ENCODE measurements at places on chromosomes 3 and 15.

DNA sequence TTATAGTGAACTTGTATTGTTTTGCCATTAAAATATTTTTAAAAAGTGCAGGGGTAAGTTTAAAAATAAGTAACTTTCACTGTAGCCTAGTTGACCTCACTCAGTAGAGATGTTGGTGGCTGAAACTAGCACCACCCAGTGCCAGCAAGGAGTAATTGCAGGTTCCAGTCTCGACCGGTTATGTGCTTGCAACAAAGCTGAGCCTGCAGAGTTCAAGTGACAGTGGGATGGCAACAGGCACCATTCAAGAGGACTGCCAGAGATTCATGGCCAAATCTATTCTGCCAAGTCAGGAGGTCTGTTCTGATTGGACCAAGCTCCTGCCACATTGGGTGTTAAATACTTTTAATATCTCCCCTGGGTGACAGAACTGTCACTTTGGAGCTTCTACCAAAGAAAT lies 2.7 kb downstream of the ADAMTS7 start:
- no peak for DNase-seq

DNA sequence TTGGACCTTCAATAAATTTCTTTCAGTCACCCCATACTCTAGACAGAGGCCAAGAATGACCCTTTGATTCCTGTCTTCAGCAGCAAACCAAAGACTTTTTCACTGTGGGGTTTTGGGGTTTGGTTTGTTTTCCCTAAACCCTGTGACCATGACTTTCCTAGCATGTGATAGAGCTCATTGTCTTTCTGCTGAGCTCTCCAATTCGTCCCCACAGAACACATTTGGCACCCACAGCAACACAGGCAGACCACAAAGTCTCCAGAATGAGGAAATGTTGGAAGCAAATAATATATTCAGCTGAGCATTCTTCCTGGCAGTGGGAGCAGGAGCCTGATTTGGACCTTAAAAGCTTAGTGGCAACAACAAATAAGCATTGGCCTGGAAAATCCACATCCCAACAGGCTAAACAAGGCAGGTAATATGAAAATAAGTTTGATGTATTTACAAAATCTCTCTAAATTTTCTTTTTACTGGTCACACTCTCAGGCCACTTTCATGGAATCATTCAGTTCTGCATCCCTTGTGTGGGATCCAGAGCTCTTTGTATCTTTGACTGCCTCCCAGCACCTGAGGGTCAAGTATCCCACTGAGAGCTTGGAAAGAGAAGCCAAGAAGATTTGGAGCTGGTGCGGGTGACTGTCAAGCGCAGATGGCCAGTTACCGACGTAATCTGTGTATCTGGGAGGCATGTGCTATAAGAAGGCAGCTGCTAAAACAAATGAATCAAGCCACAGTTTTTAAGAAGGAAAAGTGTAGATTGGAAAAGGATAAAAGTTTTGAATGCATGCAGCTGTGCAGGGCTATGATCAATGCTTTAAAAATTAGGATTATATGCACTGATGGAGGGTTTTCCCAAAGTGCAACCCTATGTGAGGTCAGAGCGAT lies 36.5 kb upstream of the CPB1 start:
- DNase-seq: no peak

DNA sequence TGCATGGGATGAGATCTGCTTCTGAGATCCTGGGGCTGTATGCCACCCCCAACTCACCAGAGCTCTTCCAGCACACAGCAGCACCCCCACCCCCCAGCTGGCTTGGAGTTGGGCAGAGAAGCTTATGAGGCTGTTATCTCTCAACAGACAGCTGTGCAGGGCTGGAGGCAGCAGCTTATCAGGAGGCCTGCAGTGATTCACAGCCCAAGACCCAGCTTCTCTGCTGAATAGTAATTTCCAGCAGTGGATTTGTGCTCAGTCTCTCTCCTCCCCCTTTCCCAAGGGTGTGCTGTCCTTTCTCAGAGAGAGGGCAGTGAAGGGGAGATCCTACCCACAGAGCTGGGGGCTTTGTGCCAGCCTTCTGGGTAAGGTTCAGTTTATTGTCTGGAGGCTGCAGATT lies 2.1 kb downstream of the RPP25 start:
- DNase-seq: no peak

GRCh38 chr15:57321973-57322601 lies 54.2 kb upstream of the CGNL1 start:
- DNase-seq: no peak

DNA sequence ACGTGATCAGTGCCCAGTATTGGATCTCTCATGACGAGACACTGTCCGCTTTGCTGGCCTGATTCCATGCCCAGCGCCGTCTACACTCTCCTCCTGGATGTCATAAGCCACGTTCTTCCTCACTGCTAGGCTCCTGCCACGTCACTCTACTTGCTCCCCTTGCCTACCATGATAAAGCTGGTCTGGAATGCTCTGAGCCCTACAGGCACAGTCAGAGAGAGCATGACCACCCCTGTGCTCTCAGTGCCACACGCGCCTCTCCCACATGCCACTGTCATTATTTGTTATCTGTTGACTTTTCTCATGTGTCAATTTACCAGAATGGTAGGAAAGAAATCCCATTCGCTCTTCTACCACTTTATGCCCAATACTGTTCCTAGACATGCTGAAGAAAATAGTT lies 148.6 kb downstream of the ANO10 start:
- DNase-seq: no peak

DNA sequence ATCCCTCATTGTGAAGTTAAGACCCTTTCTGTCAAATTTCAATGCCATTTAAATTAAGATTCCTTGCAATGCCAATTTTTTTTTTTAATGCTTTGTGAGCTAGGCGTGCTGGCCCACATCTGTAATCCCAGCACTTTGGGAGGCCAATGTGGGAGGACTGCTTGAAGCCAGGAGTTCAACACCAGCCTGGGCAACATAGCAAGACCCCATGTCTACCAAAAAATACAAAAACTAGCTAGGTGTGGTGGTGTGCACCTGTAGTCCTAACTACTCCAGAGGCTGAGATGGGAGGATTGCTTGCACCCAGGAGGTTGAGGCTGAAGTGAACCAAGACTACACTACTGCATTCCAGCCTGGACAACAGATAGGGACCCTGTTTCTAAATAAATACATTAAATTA lies 5.6 kb upstream of the SH3BP5 start:
- DNase-seq: no peak

DNA sequence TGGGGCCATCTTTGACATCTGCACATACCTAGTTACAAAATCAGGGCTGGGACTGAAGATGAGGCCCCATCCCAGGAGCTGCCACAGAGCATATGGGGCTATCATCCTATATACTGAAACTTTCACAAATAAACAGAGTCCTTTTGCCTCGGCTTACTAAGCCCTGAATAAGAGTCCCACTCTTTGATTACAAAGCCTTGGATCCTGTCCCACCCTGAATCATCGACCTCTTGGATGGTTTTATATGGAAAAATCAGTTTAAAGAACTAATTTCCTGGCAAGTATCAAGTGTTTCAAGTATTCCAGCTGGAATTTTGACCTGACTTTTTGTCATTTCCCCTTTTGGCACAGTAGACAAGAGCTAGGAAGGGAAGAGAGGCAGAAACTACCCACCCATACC lies 331.3 kb upstream of the FRG2C start:
- DNase-seq: no peak

DNA sequence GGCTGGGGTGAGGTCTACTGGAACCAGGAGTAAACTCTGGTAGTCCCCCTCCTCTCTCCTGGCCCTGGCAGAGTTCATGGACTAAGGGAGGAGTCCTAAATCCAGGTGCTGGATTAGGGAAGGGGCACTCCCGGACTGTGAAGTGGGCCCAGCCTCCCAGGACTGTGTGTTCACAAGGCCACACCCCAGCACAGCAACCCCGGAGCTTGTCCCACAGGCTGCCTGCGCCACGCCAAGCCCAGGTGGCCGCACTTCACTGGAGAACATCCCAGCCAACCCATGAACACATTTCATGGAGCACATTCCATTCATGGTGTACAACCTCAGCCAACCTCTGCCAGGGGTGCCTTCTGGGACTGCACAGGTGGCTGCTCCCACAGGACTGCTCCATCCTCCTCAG lies 8.2 kb downstream of the ARPIN start:
- no peak for DNase-seq

- DNase-seq: no peak
These were observed 34.2 kb upstream of the ACAD9 start for GRCh38 chr3:128845119-128845777.

- DNase-seq: no peak
These were observed 3.6 kb downstream of the CLDN1 start for GRCh38 chr3:190318666-190319065.

DNA sequence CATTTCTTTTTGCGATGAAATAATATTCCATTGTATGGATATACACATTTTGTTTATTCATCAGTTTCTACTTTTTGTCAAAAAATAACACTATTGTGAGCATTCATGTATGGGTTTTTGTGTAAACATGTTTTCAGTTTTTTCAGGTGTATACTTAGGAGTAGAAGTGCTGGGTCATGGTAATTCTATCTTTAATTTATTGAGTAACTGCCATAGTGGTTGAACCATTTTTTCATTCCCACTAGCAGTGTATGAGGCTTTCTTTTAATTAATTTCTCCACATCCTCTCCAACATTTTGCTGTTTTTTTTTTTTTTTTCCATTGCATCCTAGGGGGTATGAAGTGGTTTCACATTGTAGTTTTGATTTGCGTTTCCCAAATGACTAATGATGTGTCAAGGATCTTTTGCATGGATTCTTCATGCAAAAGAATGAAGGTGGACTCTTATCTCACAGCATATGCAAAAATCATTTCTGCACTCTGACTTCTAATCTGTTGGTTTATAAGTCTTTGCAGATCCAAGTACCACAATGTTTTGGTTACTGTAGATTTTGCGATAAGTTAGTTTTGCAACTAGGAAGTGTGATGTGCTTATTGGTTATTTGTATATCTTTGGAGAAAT lies 12.6 kb downstream of the ATP2C1 start:
- no peak for DNase-seq

DNA sequence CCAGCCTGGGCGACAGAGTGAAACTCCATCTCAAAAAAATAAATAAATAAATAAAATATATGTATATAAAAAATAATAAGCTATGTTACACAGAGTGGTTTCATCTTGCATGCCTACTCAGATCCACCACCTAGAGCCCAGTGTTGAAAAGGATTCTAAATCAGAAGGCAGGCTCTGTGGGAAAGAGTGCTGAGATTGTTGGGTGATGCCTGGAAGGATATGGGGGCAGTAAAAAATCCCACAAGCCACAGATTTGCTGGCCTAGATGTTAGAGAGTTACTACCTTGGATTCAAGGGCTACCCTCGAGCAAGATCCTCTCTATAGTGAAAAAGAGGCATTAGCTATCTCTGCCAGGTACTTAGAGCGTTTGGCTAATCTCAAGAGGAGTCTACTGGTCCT lies 144.3 kb downstream of the STAC start:
- no peak for DNase-seq

GRCh38 chr15:33864360-33865075 lies 103.8 kb upstream of the CHRM5 start:
- no peak for DNase-seq

GRCh38 chr15:48630245-48630644 lies 15.3 kb downstream of the FBN1 start:
- DNase-seq: no peak
